H9 (cell line): ENCODE measurements at places on chromosomes 3 and 15.

- no peak for DNase-seq
Measured at GRCh38 chr15:39667382-39668127, 86.7 kb downstream of the THBS1 start.

DNA sequence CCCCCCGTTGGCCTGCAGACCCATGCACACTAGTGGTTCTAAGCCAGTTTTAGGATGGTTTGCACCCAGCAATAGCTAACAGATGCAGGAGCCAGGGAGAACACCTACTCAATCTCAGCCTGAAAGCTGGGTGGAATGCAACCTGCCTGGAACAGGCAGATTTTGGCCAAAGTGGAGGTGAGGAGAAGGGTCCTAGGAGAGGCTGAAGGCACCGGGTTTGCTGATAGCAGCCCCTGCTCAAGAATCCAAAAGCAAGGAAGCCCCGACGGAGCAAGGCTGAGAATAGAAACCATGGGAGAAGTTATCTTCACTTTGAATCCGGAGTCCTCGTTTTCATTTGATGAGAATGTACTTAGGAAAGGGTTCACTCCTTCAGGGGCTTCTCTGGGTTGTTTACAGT lies 9.9 kb downstream of the RRP9 start:
- no peak for DNase-seq

GRCh38 chr3:46725621-46726314 lies 8.1 kb upstream of the PRSS50 start:
- peak; percentile 12 for DNase-seq

DNA sequence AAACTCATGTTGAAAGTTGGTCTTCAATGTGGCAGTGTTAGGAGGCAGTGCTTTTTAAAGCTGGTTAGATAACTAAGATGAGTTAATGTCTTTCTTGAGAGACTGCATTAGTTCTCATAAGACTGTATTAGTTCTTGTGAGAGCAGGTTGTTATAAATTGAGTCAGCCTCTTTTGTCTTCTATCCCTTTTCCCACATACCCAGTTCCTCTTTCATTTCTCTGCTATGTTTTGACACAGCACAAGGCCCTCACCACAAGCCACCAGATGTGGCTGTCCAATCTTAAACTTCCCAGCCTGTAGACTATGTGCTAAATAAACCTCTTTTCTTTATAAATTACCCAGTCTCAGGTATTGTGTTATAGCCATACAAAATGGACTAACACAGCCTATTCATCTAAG lies 94.6 kb upstream of the SNTN start:
- no peak for DNase-seq

DNA sequence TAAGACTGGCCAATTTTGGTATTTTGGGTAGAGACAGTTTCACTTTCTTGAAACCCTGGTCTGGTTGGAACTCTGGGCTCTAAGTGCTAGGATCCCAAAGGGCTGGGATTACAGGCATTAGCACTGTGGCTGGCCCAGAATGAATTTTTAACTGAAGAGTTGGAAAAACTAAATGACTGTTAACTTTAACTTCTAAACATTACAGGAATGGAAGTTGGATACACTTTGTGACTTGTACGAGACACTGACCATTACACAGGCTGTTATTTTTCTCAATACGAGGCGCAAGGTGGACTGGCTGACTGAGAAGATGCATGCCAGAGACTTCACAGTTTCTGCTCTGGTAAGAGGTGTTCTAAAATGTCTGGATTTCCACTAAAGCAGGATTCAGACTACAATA lies 3.5 kb downstream of the EIF4A2 start:
- DNase-seq: no peak

DNA sequence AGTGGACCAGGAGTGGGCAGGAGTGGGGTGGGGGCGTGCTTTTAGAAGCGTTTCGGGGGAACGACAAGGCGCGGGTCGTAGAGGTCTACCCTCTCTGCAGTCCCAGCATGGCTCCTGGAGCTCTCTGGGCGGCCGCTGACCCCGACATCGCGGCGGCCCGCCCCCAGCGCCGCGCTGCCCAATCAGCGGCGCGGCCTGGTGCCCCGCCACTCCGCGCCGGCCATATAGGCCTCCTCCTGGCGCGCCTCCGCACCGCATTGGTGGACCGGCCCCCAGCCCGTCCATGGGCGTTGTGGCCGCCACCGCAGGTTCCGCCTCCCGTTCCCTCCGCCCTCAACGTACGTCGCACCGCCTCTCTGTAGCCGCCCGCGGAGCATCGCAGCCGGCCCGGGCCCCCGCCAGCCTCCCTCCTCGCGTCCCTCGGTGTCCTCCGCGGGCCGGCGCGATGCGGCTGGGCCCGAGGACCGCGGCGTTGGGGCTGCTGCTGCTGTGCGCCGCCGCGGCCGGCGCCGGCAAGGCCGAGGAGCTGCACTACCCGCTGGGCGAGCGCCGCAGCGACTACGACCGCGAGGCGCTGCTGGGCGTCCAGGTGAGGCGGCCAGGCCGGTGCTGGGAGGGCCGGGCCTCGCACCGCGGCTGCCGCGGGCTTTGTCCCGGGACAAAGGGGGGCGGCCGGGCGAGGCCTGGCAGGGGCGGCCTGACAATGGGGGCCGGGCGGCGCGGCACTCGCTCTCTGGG lies at the start of gene RCN2:
TSS of gene RCN2 (plus strand) at position 353 of the 738 bp plus-strand sequence. CDS start at position 446, 93 bp downstream.
- DNase-seq: peak; percentile 94

- DNase-seq: no peak
Measured at GRCh38 chr3:157445857-157446256, 9.2 kb downstream of the PTX3 start.

GRCh38 chr15:39230205-39230907 lies 350.5 kb upstream of the THBS1 start:
- DNase-seq: no peak

- DNase-seq: no peak
Measured at GRCh38 chr3:71397726-71398125, 185.8 kb downstream of the FOXP1 start.

GRCh38 chr15:43991206-43991605 lies 164.4 kb downstream of the WDR76 start:
- no peak for DNase-seq

DNA sequence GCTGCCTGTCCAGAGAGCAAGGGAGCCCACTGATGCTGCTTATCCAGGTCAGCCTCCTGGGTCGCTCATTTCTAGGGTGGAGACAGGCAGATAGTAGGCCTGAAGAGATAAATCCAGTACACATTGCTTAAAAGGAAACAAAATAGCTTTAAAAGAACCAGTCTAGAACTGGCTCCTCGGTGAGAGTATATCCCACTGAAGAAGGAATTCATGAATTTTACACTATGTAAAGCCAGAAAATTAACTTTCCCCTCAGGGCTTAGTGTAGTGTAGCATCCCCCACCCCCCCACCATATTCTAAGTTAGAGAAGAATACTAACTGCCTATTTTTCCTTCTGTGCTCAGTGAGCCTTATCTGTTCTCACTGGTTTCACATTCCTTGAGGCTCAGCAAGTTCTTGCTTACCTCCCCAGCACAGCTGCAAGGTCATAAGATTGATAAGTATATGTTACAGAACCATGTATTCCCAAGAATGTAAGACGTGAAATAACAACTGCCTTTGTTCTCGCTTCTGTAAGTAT lies 30.5 kb upstream of the NOX5 start:
- DNase-seq: no peak

DNA sequence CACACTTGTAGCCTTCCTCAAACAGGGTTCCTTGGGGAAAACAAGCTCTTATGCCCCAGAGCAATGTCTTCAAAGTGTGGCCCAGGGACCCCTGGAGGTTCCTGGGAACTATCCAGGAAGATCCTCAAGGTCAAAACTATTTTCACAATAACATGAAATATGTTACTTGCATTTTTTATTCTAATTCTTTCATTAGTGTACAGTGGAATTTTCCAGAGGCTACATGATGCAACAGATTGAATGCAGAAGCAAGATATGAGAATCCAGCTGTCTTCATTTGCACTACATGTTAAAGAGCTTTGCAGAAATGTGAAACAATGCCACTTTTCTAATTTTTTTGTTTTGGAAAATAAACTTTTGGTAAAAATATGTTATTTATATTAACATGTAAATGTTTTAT lies 190.9 kb downstream of the SLC9A9 start:
- no peak for DNase-seq
